Activated T-helper 1 cell treated with anti-CD3 and anti-CD28 coated beads, Interleukin-2, amount 50 U/mL, for 16 hours (primary cell): ENCODE measurements at places on chromosomes 2 and 18.

GRCh38 chr18:74064510-74064909, 83.1 kb downstream of the FBXO15 start:
- DNase-seq: no peak

DNA sequence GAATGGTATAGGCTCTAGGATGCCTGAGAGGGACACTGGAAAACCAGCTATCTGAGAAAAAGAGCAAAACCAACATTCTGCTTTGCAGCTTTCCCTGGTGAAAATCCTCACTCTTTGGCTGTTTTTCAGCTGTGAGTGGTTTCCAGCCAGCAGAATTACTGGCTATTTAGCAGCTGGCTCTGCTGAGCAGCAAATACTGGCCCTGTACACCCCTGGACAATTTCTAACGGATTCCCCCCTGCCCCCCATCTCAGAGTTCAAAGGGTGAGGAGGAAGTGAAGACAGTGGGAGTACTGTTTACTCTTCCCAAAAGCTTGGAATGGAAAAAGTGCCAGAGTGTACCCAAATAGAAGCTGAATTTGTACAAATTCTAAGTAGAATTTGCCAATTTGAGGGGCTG, 26.1 kb upstream of the IMP4 start:
- no peak for DNase-seq

DNA sequence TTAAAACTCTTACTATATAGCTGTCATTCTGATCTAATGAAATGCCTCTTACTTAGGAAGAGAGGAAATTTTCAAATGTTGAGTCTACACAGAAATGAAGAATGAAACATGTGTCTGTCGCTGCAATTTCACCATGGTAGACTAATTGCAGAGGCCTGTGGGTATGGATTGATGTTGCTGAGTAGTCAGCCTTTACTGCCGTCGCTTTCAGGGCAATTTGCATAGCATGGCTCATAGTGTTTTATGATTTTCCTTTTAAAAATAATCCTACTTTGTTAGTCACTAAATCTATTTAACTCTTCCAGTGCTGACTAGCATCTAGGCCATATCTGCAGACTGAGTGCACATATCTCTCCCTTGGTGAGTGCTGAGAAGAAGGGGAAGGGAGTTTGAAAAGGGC, 819.2 kb downstream of the SATB2 start:
- no peak for DNase-seq

DNA sequence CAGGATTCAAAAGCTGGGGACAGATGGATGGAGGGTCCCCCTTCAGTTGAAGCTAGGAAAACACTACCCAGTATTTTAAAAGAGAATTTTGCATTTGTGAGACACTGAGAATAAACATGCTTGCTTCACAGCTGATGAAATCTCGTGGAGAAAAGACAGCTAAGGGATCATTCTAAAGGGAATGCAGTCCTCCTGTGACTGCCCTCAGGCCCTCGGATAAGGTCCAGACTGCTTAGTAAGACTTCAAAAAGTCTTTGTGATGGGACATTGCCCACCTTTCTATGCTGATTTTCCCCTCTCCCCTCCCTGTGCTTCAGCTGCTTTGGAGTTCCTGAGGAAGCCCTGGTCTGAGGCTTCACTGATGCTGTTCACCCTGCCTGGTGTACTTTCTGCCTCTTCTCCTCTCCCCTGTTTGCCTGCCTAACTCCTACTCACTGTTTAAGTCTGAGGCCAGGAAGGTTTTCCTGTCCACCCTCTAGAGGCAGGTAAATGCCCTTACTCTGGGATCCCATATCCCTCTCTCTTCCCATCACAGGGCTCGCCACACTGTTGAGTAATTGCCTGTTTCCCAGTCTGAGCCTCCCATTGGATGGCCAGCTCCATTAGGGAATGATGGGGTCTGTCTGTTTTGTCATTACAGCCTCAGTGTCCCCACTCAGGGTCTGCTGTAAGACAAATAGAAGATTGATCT, 26.6 kb downstream of the POLE4 start:
- no peak for DNase-seq

DNA sequence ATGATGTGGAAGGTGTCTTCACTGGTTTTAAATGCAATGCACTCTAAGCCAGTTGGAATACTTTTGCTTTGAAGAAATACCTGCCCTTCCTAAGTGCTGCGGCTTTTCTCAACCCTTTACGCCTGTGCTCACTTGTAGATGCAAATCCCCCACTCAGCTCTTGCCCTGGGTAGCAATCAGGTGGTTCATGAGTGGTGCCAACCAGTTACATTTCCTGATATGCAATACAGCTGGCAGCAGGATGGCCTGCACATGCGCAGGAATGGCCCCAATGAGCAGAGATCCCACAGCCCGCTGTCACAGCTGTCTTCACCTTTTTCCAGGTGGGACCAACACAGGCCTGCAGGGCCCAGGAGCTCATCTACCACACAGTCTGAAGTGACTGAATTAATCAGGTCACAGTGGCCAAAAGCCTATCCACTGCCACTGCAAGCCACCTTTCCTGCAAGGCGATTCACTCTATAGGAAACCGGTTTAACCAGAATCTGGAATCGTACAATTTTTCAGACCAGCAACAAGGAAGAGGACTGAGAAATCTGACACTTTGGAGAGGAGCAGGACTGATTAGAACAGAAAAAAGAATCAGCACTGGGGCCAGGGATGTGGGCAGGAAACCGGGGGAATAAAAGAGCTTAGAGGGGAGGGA, 247.8 kb downstream of the MYT1L start:
- DNase-seq: no peak

DNA sequence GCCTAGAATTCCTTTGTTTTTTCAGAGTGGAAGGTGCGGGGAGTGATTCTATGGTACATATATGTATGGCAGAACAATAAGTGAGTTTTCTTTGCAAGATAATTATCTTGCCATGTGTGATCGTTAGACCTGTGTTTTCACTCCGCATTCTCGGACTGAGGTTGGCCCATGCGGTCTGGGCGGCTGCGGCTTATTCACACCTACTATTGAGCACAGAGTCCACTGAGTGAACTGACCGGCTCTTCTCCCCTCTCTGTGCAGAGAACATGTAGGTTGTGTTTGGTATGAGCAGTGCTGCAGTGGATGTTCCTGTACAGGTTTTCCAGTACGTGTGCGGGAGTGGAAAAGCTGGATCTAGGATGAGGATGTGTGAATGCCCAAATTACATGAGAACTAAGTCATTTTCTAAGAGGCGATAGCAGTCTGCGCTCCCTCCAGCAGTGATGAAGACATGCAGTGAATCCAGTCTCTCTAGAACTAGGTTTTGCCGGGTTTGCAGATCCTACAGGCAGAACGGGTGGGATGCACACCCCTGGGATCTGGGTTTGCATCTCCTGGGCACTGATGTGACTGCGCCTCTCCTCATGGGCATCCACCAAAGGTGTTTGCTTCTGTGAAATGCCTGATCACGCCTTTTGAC, 27.1 kb downstream of the MTERF4 start:
- no peak for DNase-seq

DNA sequence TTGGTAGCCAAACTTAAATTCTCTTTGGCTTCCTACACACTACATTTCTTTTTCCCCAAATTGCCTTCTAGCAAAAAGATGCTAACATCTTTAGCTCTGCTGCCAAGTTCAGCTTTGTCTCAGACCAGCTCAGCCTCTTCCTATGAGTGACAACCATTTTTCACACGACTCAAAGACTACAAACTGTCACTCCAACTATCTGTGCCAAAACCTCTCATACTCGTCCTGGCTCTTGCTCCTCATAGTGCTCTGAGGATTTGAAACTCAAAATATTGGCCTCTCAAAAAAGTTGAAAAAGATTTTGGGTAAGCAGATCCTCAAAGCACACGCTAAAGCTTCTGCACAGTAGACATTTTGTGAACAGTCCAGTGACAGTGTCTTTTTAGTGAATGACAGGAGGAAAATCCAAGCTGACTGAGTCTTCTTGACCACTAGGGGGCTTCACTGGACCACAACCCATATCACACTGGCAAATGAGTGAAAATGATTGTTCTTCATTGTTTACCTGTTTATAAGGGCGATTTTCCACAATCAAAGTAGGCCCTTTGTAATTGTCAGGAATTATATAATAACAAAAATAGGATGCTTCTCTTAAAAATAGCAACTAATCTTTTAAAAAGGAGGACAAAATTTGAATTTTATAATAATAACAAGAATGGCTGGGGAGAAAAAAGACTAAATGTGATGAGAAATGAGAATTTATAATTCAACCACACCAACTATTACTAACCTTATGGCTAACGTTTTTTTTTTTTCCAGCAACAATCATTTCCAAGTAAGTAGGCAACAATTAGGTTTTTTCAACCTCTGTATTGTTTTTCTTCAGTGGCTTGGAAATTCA, 85.5 kb upstream of the PGAP1 start:
- no peak for DNase-seq

GRCh38 chr2:181407171-181407570, 50.0 kb upstream of the ITGA4 start:
- no peak for DNase-seq

- no peak for DNase-seq
Measured at GRCh38 chr2:42435628-42436027, 58.2 kb downstream of the KCNG3 start.

- no peak for DNase-seq
Measured at GRCh38 chr2:217206016-217206725, 346.3 kb upstream of the TNP1 start.

- no peak for DNase-seq
Measured at GRCh38 chr18:56702946-56703345, 51.8 kb downstream of the WDR7 start.

- no peak for DNase-seq
Measured at GRCh38 chr2:174597345-174598047, at the start of gene WIPF1. Gene WIPF1, minus strand, starts transcription at chr2:174597804. Its CDS starts 12,231 bp downstream, at chr2:174585573.

DNA sequence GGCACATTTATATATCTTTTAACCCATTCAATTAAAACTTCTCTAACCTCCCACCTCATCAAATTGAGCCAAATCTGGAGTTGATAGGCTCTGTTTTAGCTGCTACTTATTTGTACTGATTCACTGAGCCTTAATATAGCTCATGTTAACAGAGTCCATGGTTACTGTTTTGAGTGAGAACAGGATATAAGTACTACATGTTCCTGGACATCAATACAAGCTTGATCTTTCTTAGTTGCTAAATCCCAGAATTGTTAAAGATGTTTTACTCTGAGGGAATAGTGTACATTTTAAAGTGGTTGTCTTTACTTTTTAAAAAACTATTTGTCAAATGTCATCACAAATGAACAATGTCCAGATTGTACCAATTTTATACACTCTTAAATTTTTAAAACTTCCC, 157.7 kb downstream of the RPRM start:
- no peak for DNase-seq

DNA sequence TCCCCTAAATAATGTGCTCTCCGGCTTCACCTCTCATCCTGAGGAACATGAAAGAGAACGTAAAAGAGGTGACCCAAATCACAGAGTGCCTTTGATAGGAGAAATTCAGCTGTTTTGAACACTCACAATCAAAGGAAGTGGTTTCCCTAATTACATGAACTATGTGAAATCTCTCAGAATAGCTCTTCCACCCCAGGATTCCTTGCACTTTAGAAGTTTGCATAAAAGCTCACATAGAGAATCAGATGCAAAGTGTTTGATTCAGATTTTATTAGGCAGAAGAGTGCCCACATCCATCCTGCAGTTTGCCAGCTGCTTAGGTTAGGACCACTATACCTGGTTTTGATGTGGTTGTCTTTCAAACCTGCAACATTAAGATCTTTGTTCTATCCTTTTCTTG, 61.0 kb downstream of the MAP3K20 start:
- DNase-seq: no peak
